ENCODE measurements at places on chromosomes 6 and 20. TPM values are rescaled to one million over a fixed set of nuclear protein-coding genes. Genes with fewer than 3 reads are reported as not detected.

- no peaks in the 10 kb centered on the region for H3K36me3 ChIP-seq
- DNase-seq = no peak
- no peak overlapping the region for H3K4me3 ChIP-seq
- no peaks in the 10 kb centered on the region for H3K27me3 ChIP-seq
- no peak overlapping the region for H3K27ac ChIP-seq
Observed at GRCh38 chr6:158697811-158698210, 48.0 kb downstream of the SYTL3 start.

The CAP2 gene
- 9.6 TPM for total RNA-seq

- peaks cover 94% of the 10 kb centered on the region for H3K4me1 ChIP-seq
- no peaks in the 10 kb centered on the region for H3K27me3 ChIP-seq
- H3K4me3 ChIP-seq = no peak overlapping the region
- no peaks in the 10 kb centered on the region for H3K36me3 ChIP-seq
- no peak for DNase-seq
Observed at GRCh38 chr6:139152892-139153271, 18.0 kb downstream of the HECA start.

DNA sequence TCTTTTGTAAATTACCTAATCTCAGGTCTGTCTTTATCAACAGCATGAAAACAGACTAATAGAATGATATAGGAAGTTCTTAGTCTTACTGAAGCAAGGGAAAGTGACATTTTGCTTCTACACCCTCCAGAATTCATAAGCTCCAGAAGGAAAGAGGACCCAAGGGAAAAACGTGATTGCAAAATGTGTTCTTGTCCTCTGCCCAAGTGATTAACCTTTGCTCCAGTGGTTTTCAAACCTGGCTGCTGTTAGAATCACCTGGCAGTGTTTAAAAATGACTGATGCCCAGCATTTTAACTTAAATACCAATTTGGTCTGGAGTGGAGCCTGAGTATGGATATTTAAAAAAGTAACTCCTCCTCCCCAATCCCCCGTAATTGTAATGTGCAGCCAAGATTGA is 191.4 kb downstream of the SLC16A10 start:
- no peak overlapping the region for H3K27ac ChIP-seq
- H3K4me3 ChIP-seq = no peak overlapping the region
- H3K27me3 ChIP-seq = no peaks in the 10 kb centered on the region
- DNase-seq = no peak
- peaks cover 58% of the 10 kb centered on the region for H3K36me3 ChIP-seq

DNA sequence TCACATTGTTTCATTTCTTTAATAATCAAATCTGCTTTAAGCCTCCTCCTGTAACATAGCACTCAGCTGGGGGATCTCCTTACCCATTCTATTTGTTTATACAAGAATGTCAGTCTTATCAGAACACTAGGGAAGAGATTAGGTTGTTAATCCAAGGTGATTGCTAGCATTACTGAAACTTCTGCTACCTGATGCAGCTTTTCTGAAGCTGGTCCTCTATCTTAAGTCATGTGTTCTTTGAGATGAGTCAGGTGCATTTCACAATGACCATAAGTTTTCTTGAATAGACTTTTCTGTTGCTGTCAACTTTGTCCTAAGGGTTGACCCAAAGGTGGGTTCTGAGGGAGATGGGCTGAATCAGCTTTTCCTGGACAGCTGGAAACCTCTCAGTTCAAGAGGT is 60.7 kb upstream of the SYNCRIP start:
- H3K27ac ChIP-seq = no peak overlapping the region
- no peaks in the 10 kb centered on the region for H3K4me1 ChIP-seq
- H3K36me3 ChIP-seq = no peaks in the 10 kb centered on the region
- H3K4me3 ChIP-seq = no peak overlapping the region
- H3K27me3 ChIP-seq = no peaks in the 10 kb centered on the region
- DNase-seq = no peak

The EYS gene
- total RNA-seq = not detected

DNA sequence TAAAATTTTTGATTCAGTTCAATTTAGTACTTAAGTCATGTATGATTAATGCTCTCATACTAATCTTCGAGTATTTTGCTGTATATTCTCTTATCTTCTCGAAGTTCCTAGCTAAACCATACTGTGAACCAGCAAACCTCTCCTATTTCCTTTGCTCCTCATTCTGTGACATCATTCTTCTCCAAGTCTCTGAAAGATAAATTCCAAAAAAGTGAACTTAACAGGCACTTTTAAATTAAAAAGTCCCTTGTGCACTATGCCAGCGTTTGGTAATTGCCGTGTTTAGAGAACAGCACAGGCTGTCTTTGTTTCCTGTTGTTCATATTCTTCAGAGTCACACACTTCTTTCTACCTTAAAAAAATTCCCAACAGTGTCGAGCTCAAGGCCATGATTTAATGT is 188.4 kb upstream of the PHACTR1 start:
- H3K4me3 ChIP-seq = no peak overlapping the region
- no peaks in the 10 kb centered on the region for H3K4me1 ChIP-seq
- no peaks in the 10 kb centered on the region for H3K27me3 ChIP-seq
- no peaks in the 10 kb centered on the region for H3K36me3 ChIP-seq

DNA sequence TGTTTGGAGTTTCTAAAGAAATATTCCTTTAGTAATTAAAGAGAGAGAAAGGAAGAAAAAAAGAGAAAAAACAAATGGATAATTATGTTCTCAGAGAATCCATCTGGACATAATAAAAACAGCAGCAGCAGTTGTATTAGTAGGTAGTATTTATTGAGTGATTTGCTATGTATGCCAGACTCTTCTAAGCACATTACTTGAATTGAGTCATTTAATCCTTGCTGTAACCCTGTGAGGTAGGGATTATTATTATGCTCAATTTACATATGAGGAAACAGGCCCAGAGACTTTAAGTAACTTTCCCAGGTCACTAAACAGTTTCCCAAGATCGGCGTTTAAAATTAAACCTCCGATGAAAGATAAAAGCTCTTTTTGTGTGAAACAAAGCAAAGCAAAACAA is 238.8 kb downstream of the TSHZ2 start:
- no peak overlapping the region for H3K4me3 ChIP-seq
- no peaks in the 10 kb centered on the region for H3K36me3 ChIP-seq
- DNase-seq = no peak
- H3K27ac ChIP-seq = no peak overlapping the region
- H3K4me1 ChIP-seq = no peaks in the 10 kb centered on the region
- H3K27me3 ChIP-seq = no peaks in the 10 kb centered on the region

DNA sequence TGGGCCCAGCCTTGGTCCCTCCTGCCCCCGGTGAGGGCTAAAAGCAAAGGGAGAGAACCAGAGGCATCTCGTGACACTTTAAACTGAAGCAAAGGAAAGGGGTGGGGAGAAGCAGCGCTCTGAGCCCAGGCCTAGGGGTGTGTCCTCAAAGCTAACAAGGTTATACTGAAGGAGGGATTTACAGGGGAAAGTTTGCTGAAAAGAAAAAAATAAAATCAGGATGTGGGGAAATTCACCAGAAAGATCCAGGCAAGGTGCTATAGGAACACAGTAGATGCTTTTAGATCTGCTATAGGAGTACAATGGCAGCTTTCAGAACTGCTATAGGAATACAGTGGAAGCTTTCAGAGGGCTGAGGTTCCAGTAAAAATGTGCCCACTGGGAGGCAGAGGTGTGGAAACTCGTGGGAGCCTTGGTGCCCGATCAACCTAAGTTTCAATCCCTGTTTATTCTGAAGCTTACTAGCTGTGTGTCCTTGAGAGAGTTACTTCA is at the start of gene COL9A1:
TSS of gene COL9A1 (minus strand) at position 51 of the 492 bp plus-strand sequence. CDS start 160 bp downstream, outside the sequence.
- DNase-seq = no peak
- H3K36me3 ChIP-seq = no peaks in the 10 kb centered on the region
- no peak within 1 kb of the TSS for H3K27ac ChIP-seq

DNA sequence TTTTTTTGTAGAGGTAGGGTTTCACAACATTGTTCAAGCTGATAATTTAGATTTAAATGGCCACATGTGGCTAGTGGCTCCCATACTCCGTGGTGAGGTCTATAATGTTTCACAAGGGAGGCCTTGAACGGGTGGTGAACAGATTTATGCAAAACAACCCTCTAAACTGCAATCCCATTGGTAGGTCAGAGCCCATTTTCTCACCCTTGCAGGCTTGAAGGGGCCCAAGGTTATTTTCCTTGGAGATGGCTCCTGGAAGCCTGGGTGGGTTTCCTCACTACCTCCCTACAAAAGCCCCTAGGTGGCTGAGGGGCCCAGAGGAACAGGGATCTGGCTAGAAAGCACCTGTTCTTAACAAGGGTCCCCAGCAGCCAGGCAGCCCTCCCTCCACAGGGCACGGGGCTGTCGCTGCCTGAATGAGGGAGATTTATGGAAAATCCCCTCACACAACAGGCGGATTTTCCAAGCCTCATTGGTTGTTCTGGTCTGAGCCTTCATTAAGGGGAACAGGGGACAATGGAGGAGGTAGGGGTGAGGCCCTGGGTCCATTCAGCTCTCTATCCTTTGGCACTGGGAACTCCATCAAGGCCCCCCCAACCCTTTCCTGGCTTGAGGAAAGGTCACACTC is 64.6 kb downstream of the VEGFA start:
- peaks cover 17% of the 10 kb centered on the region for H3K4me1 ChIP-seq
- H3K36me3 ChIP-seq = no peaks in the 10 kb centered on the region
- H3K27ac ChIP-seq = no peak overlapping the region
- H3K4me3 ChIP-seq = no peak overlapping the region

The MYLK2 gene
- total RNA-seq = not detected

DNA sequence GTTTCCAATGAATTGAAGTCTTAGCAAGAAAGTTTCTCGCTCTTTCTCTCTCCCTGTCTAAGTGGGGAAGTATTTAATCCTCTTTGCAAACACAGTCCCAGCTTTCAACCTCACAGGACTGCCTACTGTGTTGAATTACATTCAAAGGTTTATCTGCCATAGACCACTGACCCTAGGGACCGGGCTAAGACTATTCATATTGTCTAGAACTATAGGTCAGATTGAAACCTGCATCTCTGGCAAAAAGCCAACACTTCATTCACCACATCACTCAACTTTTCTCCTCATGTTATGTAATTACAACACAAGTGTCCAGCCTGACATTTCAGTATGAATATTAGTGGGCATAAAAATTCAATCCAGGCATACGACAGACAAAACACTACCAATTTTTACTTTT is 314.7 kb upstream of the RSPO3 start:
- no peaks in the 10 kb centered on the region for H3K27me3 ChIP-seq
- no peaks in the 10 kb centered on the region for H3K4me1 ChIP-seq
- no peak overlapping the region for H3K27ac ChIP-seq

- no peaks in the 10 kb centered on the region for H3K36me3 ChIP-seq
- no peak overlapping the region for H3K27ac ChIP-seq
- no peaks in the 10 kb centered on the region for H3K4me1 ChIP-seq
- DNase-seq = no peak
- no peaks in the 10 kb centered on the region for H3K27me3 ChIP-seq
Observed at GRCh38 chr6:118218156-118218555, 311.1 kb downstream of the SLC35F1 start.

GRCh38 chr20:22758815-22759214 is 174.4 kb upstream of the FOXA2 start:
- no peak overlapping the region for H3K4me3 ChIP-seq
- no peak overlapping the region for H3K27ac ChIP-seq
- DNase-seq = no peak
- H3K27me3 ChIP-seq = no peaks in the 10 kb centered on the region

DNA sequence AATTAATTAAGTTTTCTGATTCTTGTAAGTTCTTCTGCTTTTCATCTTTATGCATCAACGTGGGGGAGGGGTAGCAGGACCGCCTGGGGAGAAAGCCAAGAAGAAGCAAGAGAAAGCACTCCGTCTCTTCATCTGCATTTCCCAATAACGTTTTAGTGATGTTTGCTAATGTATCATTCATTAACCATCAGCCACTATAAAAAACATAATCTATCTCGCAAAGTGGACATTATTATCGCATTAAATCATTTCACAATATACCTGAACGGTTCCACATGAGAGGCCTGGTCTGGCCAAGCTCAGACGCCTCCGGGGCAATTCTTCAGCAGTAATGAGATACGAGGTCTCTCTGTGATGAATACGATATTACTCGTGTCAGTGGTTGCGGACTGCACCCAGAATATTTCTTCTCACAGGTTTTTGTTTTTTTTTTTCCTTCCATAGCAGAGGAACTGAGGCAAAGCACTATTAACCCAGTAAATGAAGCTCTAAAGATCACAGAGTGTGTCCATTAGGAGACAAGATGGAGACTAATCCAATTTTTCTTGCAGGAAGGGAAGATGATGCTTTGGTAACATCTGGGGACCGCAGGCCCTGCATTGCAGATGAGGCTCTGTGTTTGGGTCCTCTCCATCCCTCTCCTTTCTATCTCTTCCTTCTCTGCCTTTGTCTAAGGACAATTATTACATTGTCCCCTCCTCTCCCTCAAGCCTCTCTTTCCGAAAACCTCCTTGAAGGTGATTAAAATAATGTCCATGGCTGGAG is 156.1 kb downstream of the SLC35B3 start:
- no peak for DNase-seq
- no peaks in the 10 kb centered on the region for H3K27me3 ChIP-seq
- H3K4me1 ChIP-seq = no peaks in the 10 kb centered on the region
- no peak overlapping the region for H3K4me3 ChIP-seq
- no peaks in the 10 kb centered on the region for H3K36me3 ChIP-seq

- no peak for DNase-seq
- H3K4me3 ChIP-seq = no peak overlapping the region
- H3K27me3 ChIP-seq = no peaks in the 10 kb centered on the region
- H3K36me3 ChIP-seq = no peaks in the 10 kb centered on the region
- H3K27ac ChIP-seq = no peak overlapping the region
Observed at GRCh38 chr20:20276811-20277530, 90.9 kb upstream of the INSM1 start.

DNA sequence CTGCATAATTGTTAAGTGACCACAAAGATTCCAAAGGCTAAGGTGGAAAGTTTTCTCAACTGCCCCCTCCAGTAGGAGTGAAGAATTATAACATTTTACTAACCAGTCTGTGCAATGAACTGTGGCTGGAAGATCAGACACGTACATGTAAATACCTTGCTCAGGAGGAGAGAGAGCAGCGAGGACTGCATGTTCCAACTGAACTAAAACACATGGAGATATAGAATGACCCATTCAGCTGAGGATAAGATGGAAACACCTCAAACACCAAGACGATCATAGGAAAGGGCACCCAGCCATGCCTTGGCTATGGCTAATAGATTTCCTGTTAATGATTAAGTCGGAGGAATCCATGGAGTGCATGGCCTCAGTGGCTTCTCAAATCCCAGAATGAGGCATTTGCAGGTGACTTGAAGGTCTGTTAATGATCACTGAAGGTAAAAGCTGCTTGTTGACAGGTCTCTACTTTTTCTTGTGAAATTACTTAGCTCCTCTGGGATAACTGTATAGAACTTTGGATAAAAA is 875.6 kb downstream of the TFAP2A start:
- H3K27me3 ChIP-seq = no peaks in the 10 kb centered on the region
- no peak overlapping the region for H3K27ac ChIP-seq
- no peak overlapping the region for H3K4me3 ChIP-seq
- H3K4me1 ChIP-seq = no peaks in the 10 kb centered on the region
- no peaks in the 10 kb centered on the region for H3K36me3 ChIP-seq

DNA sequence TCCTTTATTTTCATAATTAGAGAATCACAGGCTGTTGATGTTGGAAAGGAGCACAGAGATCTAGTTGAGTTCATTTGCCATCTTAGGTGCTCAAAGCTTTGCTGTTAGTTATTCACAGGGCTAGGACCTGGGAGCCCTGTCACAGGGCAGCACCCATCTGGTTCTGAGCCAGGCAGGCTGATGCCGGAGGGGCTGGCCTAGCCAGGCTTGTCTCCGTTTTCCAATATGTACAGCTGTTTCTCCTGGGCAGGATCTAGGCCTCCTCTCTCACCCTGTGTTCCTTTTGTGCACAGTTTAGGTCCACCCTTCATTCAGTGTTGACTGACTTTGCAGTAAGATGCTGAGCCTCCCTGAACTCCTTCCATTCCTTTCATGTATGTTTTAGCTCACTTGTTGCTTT is 33.4 kb downstream of the LRRC1 start:
- no peaks in the 10 kb centered on the region for H3K27me3 ChIP-seq
- no peak for DNase-seq
- H3K36me3 ChIP-seq = no peaks in the 10 kb centered on the region
- no peak overlapping the region for H3K27ac ChIP-seq
- no peak overlapping the region for H3K4me3 ChIP-seq

All from vagina (tissue), 2 donors.